ENCODE measurements at places on chromosomes 5 and 9. TPM values are rescaled to one million over a fixed set of nuclear protein-coding genes. Genes with fewer than 3 reads are reported as not detected.

BSPRY gene
- not detected for total RNA-seq

RFESD gene
- total RNA-seq = 4.8 TPM

TMC1 gene
- 0.29 TPM for total RNA-seq

CER1 gene
- not detected for total RNA-seq

CENPH gene
- total RNA-seq = 57.9 TPM

SELENOP gene
- 0.49 TPM for total RNA-seq

CHSY3 gene
- 0.48 TPM for total RNA-seq

TAF11L5 gene
- not detected for total RNA-seq

IFNA13 gene
- total RNA-seq = not detected

FOXD4 gene
- not detected for total RNA-seq

GFI1B gene
- total RNA-seq = not detected

PCDHGB5 gene
- 18.6 TPM for total RNA-seq

DMRT2 gene
- not detected for total RNA-seq

PCDHGA9 gene
- total RNA-seq = 0.88 TPM

FRRS1L gene
- total RNA-seq = not detected

PCDHB10 gene
- total RNA-seq = 0.78 TPM

NUP214 gene
- total RNA-seq = 9.2 TPM

NOTCH1 gene
- 2.0 TPM for total RNA-seq

HAVCR1 gene
- not detected for total RNA-seq

HTR1A gene
- not detected for total RNA-seq
